ENCODE measurements at places on chromosomes 16 and 17.

- DNase-seq = no peak
These were observed 818 bp upstream of the CBX8 start for GRCh38 chr17:79797492-79798298.

GRCh38 chr17:21387616-21388015 is 11.5 kb downstream of the KCNJ12 start:
- no peak for DNase-seq

GRCh38 chr16:84481051-84481735 is 23.3 kb downstream of the MEAK7 start:
- no peak for DNase-seq

DNA sequence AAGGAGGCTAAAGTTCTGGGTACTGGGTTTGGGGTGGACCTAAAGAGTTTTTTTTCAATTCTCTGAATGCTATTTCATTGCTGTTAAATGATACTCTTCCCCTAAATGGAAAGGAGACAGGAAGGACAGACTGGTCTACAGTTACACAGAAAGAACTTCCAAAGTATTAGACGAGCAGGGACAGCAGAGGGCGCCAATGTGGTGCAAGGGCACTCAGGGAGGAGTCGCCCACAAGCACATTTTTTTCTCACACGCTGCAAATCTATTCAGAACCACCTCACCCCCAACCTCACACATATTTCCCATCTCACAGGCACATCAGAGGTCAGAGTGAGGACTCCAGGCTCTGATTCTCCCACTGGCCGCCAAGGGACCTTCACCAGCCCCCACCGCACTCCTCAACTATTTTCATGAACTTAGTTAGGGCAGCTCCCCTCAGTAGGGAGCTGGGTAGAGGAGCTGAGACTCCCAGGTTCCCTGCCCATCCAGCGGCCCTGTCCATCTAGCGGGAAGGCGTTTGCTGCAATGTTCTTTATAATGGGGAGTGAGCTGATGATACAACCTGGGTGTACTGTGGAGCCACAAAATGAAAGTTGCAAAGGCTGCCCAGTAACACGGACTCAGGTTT is 6.8 kb upstream of the CA4 start:
- peak; percentile 62 for DNase-seq

GRCh38 chr16:48231727-48232492 is 12.2 kb upstream of the LONP2 start:
- DNase-seq = no peak

DNA sequence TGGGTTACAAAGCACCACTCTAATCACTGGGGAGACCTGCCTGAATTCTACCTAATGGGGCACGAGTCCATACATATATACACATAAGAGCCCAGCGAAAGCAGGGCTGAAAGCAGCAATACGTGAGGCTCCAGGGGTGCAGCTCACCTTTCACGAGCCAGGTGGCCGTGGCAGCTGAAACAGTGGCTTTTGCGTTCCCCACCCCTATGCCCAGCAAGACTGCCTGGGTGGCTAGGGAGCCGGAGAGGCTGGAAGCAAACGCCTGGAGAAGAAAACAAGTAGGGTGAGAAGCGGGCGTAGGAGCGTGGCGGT is 618 bp downstream of the RUSF1 start:
- DNase-seq = no peak
